Head of caudate nucleus (tissue), 42 donors: ENCODE measurements at places on chromosomes 6 and 20.
A peak's percentile ranks its signal among the peaks of the same experiment; 100 is the strongest.

- DNase-seq, result no peak
These were observed 7.4 kb upstream of the CD24 start for GRCh38 chr6:106981926-106982325.

DNA sequence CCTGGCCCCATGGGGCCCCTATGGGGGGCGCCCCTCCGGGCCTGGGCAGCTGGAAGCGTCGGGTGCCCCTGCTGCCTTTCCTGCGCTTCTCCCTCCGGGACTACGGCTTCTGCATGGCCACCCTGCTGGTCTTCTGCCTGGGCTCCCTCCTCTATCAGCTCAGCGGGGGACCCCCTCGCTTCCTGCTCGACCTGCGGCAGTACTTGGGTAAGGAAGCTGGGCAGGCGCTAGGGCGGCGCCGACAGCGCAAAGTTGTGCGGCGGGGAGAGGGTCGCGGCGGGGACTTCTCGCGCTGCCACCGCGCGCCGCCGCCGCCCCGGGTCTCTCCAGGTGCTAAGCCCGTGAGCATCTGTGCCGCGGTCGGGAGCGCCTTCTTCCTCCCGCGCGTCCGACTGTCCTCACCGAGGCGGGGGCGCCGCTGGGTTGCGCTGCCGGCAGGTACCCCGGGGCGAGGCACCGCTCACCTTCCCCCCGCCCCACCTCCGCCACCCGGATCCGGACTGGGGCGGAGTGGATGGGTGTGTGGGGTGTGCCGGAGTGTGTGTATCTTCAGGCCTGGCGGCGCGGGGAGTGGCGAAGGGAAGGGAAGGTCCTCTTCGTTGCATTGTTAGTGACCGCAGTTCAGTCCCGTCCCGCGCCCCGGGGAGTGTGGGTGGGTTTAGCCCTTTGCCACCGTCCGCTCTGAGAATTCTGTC, 788 bp downstream of the UST start:
- peak; percentile 33 for DNase-seq

DNA sequence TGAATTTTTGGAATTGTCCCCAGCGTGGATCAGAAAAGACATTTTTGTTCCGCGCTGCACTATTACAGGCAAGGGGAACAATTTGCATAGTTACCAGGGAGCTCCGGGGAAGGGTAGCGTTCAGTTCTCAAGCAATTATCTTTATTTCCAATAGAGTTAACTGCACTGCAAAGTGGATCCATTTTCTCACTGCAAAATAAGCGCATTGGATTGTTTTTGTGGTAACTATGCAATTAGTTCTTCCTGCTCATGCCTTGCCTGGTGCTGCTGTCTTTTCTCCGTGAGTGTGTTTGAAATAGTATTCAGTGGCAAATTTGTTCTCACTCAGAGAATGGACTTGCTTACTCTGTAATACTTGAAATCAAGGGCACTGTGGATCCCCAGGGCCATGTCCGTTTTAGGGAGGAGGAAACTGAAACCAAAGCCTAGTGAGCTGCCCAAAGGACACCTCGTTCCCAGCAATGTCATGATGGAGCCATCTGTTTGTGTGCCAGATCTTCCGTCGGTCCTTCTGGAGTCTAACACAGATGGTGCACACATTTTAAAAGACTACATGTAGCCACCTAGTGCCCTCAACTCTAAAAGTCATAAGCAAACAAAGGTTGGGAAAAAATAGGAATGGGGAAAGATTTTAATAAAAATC, 7.4 kb upstream of the PCK1 start:
- DNase-seq, result no peak

DNA sequence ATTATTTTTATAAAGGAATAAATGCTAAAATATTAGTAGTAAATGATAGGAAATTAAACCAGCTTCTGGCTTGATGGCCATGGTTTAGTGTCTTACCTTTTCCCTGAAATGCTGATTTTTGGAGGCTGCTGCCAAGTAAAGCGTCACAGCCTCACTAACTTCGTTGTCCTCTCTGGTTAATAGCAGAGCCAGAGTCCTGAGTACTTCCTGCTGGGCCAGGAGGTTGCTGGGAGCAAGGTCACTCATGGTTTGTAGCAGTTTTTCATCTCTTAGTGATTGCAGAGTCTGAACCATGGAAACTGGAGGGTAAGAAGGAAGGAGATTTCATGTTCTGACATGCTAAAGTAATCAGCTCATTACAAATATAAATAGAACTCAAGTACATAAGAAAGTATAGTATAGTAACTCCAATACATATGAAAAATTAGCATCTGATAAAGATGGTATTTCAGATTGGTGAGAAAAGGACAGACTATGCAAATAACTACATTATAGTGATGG, 26.5 kb upstream of the ARMH2 start:
- no peak for DNase-seq

DNA sequence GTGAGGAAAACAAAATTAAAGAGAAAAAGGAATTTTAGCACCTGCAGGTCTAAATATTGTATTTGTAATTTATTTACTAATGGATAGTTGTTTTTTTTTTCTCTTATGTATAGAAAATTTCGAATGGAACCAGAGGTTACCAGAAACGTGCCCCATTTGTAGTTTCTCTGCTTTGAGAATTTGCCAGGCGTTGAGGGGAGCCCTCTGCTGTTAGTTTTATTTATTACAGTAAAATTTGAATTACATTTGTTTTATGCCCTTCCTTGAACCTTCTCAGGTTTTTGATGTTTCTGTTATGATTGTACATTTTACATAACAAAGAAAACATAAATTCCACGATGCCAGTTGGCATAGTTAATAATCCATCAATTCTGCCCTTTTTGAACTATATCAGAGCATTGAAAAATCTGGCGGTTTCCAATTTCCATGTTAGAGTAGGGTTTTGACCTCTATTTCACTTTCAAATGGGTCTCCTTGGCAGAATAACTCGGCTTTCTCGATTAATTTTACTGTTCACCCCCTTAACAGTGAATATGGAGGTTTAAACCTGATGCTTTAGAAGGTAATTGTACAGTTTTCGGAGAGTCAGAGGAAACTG, 35.1 kb upstream of the RFPL4B start:
- DNase-seq, result peak; percentile 18

DNA sequence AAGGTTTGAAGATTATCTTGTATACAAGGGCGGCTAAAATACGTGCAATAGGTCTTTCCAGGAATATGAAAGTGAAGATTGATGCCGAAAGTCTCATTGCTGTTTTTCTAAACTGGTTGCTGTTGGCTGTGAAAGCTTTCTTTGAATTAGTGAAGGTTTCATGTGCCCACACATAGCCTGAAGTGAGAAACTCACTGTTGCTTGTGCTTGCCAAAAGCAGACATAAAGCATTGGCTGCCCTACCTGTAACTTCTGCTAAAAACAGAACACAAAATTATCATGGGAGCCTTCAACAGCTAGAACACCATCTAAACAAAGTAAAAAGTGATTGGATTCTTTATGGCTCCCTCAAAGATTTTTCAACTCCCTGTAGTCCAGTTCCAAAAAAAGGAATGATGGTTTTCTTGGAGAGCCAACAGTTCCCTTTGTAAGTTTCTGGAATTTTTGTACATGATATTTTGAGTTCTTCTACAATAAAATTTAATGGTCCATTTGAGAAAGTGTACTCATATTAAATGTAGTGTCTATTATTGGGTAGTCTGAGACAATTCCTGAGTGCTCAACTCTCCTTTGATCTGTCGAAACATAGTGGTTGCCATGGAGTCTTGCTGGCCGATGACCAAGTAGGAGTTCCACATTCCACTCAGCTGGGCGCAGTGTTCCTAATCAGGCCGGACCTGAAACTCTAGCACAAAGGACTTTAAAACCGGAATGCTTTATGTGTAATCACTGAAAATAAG, 68.5 kb downstream of the PLEKHG1 start:
- peak; percentile 17 for DNase-seq

GRCh38 chr6:89894169-89894568, at the start of gene GJA10:
Gene GJA10, plus strand, starts transcription at chr6:89894469. Its CDS starts 0 bp downstream, at chr6:89894469.
- DNase-seq, result no peak

- DNase-seq, result no peak
These were observed 10.7 kb upstream of the ULBP3 start for GRCh38 chr6:150079604-150080003.

DNA sequence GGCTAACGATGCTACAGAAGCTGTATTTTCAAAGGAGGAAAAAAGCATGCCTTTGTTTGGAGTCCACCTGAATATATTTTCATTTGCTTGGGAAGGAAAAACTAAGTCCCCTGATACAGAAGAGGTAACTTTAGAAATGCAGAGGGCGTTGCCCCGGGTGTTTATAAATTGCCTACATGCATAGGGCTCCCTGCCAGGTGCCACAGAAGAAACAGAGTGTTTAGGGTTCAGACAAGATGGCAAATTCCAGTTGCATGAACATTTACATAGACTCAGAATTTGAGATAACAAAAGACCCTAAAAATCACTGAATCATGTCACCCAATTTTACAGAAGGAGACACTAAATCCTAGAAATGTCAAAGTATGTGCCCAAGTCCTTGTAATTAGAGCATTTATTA, 19.9 kb downstream of the RIN2 start:
- DNase-seq, result no peak

DNA sequence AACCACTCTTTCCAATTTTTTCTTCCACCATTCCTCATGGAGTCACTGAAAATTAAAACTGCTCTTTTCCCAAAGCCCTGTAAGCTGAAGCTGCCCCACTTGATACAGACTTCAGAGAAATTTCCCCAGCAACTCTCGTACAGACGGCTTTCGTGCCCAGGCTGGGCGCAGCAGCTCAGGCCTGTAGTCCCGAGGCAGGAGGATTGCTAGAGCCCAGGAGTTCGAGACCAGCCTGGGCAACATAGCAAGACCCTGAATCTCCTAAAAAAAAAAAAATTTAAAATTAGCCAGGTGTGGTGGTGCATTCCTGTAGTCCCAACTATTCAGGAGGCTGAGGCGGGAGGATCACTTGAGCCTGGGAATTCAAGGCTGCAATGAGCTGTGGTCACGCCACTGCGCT, 6.6 kb downstream of the PPDPF start:
- DNase-seq, result no peak

DNA sequence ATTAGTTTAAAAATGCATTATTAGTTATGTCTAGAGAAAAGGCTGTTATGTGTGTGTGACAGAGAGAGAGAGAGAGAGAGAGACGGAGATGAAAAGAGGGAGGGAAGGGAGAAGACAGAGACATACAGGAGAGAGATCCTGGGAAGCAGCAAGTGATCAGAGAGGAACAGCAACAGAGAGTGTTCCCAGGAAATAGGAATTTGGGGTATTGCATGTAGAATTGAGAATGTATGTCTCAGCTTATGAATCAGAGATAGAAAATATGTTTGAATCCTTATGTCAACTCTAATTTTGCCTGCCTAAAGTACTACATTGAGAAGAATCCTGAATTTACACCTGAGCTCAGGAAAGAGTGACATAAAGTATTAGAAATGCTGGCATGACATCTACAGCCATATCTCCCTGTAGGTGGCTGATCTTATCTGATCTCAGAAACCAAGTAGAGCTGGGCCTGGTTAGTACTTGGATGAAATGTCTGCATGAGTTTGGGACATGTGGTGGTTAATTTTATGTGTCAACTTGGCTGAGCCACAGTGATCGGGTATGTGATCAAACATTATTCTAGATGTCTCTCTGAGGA, 130.6 kb downstream of the TENT5A start:
- DNase-seq, result no peak

GRCh38 chr6:106574741-106575458, 54.4 kb downstream of the RTN4IP1 start:
- DNase-seq, result no peak

DNA sequence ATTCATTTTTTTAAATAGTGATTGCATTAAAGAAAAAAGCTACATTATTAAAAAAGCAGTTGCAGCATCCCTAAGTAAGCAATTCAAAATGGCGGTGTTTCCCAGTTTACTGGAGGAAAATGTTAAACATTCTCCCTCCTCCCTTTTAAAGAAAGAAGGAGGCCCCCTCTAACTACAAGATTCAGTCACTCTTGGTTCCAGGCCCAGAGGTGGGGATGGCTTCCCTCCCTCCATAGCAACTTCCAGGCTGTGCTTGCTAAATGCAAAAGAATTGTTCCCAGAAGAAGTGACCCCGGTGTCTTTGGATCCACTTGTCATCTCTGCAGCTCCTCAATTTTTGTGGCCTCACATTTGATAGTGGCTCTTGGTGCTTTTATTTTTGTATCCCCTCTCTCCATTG, 165.9 kb downstream of the SOBP start:
- no peak for DNase-seq

GRCh38 chr6:157982563-157983405, 1.1 kb downstream of the SYNJ2 start:
- no peak for DNase-seq

DNA sequence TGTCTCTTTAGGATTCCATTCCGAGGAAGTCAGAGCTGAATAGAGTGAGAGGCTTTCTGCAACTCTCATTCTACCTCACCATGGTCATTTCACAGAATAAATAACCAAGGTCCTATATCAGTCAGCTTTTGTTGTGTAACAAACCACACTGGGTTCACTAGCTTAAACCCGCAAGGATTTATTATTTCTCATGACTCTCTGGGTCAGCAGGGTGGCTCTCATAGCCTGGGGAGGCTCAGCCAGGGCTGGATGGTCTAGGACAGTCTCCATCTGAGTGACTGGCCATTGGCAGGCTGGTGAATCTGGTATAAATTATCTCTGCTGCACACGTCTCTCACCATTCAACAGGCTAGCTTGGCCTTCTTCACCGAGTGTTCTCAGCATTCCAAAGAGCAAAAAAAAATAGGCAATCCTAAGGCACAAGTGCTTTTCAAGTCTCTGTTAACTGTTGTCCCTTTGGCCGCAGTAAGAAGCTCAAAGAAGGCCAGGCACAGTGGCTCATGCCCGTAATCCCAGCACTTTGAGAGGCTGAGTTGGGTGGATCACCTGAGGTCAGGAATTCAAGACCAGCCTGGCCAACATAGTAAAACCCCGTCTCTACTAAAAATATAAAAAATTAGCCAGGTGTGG, 39.7 kb downstream of the ISM1 start:
- DNase-seq, result no peak

DNA sequence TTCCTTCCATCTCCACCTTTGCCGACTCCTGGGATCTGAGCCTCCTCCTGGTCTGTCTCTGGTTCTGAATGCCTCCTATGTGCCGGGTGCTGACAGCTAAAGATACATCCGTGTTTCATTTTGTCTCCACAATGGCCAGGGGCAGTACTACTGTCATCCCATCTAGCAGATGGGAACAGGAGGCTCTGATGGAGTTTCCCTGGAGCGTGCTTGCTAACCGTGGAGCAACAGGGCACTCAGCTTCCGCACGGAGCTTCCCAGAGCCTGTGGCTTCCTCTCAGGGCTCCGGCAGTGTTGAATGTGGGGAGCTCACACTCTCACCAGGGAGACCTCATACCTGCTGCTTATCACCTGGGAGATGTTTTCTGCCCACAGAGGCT, 11.9 kb upstream of the NPBWR2 start:
- no peak for DNase-seq

DNA sequence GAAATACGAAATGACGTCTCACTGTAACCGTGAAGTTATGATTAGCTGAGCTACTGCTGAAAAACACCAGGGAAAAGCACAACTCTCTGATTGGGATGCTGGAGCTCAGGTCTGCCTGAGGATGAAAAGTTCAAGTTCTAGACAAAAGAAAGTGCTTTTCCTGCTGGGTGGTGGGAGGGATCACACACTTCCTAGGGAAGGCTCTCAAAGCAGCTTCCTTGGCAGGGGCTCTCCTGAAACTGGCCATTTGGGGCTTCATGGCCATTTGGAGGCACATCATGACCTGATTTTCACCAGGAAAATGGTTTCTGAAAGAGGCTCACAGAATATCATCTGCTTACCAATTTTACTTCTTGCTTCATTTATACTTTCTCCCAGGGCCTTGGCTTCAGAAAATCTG, 97.1 kb upstream of the KCNK16 start:
- DNase-seq, result no peak
